ENCODE measurements at places on chromosomes 16 and 17.

DNA sequence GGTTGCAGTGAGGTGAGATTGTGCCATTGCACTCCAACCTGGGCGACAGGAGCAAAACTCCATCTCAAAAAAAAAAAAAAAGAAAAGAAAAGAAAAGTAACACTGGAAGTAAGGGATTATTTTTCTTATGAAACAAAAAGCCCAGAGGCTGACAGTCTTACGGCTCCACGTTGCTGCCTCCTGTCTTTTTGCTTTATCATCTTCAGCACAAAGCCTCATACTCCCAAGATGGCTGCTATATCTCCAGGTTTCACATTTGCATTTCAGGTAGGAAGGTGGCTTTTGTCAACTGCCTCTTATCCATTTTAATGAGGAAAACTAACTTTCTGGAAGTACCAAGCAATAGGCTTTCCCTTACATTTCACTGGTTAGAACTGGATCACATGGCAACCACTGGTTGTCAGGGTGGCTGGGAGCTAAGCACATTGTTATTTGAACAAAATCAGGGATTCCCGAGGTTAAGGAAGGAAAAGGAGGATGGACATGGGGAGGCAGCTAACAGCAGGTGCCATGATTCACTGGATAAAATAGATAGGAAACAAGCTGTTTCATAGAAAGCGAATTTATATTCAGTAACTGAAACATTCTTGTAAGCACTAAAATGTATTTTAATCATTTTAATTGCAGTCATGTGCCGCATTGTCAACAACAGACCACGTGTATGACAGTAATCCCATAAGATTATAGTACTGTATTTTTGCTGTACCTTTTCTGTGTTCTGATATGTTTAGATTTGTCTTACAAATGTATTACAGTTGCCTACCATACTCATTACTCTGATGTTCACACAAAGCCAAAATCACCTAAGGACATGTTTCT, 58.6 kb downstream of the KSR1 start:
- DNase-seq = no peak

GRCh38 chr16:71889147-71889546, 5.2 kb upstream of the ZNF821 start:
- DNase-seq = no peak

DNA sequence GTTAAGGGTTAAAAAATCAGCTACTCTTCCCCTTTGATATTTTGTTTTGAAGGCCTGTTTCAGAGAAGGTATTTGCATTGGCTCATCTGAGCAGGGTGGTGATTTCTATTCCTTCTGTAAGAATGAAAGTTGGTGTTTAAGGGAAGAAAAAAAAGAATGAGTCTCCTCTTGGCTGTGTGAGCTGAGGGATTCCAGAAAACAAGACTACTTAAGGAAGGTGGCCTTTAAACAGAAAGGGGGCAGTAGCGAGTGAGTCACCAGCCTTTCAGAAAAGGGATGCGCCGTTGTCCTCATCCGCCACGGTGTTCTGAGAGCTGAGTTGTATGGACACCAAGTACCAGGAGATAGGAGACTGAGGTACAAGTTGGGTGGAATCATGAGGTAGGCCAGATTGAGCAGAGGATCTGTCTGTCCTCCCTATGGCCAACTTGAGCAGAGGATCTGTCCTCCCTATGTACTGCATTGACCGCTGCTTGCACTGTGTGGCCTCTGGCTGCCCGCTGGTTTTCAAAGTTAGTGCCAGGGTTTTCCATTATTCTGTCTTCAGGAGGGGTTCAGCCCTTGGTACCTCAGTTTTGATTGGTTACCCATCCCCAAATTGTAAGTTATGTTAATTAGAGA, 8.2 kb downstream of the PRKCA start:
- DNase-seq = no peak

DNA sequence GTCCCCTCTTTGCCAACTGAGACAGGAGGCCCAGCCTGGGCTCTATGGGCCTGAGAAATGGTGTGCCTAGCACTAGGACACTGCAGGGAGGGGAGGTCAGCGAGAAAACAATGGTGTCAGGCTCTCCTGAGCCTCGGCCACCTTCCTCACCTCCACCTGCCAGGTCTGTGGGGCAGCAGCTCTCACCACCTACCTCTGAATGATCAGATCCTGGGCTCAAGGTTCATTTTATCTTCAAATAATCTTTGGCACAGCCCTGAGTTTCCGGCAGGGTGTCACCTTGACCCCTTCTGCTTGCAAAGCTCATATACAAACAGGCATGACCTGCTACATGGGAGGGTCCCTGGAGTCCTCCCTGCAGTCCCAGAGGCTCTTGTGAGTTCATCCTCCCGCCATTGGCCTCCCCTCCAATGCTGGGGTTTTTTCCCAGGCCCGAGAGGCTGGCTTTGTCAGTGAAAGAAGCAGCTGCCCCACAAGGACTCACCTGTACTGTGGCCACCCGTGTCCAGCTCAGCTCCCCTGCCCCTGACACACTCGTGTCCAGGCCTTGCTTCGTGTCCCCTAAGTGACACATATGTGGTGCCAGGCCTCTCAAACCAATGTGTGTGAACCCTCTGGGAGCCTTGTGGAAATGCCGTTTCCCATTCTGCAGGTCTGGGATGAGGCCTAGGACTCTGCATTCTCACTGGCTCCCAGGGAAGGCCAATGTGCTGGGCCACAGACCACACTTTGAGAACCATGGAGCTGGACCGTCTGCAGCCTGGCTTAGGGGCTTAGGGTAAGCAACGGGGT, 176.8 kb upstream of the CIBAR2 start:
- DNase-seq = no peak

- DNase-seq = no peak
These were observed 19.6 kb upstream of the RFFL start for GRCh38 chr17:35083071-35083470.

- no peak for DNase-seq
These were observed 6.6 kb downstream of the IGF2BP1 start for GRCh38 chr17:49003557-49004511.

DNA sequence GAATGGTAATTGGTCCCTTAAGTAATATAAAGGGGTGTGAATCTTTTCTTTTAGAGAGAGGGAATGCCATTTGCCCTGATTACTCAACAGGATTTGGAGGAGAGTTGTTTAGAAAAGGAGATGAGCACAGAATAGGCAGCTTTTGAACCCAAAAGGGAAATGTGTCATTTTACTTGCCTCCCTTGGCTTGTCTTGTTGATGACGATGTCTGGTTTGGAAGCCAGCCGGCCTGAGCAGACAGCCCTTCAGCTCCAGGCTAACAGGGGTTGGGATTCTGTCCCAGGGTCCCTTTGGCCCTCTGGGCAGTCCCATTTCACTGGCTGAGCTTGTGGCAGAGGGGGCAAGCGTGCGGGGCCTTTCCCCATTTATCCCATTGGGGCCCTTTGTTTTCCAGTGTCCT, 22.3 kb upstream of the PRKAR1A start:
- DNase-seq = no peak

DNA sequence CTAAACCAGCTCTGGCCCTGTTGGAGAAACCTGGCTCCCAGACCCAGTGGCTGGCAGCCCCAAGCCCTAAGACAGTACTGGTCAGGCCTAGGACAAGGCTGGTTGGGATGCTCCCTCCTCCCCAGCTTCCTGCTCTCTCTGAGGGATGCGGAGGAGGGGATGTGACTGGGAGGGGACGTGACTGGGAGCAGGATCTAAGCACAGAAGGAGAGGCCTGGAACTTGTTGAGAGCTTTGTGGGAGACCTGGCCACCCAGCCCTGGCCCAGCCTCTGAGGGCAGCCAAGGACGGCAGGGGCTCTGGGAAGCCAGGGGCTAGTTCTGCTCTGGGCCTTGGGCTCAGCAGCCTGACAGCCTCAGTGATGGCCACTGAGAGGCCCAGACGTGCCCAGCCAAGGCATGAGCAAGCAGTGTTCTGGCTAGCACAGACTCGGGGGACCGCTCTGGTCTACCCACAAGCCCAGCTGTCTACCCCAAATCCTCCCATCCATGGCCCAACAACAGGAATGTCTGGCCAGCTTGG, 22.8 kb downstream of the ATP6V0D1 start:
- no peak for DNase-seq

GRCh38 chr17:4790705-4791088, 1.9 kb downstream of the GLTPD2 start:
- no peak for DNase-seq

DNA sequence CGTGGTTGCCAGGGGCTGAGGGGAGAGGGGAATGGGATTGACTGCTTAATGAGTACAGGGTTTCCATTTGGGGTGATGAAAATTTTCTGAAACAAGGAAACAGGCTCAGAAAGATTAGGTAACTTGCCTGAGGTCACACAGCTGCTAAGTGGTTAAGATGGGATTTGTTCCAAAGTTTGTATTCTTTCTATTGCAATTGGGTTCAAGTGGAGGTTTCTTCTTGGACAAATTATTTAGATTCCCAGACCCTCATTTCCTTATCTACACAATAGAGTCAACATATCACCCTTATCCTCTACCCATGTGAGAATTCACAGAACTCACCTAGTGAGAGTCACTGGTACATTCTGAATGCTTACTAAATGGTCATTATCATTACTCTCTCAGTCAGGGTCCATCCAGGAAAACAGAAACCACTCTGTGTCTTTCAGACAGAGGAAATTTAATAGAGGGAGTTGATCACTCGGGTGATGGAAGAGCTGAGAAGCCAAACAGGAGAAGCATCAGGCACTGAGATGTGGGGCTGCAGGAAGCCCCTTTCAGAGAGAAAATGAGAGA, 22.6 kb downstream of the CACNG4 start:
- DNase-seq = no peak

DNA sequence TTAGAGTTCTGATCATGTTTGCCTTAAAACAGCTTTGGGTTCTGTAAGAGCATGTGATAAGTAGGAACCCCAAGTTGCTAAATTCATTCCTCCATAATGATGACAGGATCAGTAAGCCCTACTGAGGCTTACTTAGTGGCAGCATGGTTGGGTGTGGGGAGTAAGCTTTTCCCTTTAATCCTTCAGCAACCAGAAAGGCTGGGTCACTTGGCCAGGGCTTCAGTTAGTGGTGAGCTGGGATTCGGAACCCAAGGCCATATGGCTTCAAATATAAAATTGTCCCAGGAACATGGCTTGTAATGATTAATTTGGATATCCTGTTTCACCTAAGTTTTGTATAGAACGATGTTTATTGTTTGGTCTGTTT, 850 bp downstream of the GINS3 start:
- no peak for DNase-seq

DNA sequence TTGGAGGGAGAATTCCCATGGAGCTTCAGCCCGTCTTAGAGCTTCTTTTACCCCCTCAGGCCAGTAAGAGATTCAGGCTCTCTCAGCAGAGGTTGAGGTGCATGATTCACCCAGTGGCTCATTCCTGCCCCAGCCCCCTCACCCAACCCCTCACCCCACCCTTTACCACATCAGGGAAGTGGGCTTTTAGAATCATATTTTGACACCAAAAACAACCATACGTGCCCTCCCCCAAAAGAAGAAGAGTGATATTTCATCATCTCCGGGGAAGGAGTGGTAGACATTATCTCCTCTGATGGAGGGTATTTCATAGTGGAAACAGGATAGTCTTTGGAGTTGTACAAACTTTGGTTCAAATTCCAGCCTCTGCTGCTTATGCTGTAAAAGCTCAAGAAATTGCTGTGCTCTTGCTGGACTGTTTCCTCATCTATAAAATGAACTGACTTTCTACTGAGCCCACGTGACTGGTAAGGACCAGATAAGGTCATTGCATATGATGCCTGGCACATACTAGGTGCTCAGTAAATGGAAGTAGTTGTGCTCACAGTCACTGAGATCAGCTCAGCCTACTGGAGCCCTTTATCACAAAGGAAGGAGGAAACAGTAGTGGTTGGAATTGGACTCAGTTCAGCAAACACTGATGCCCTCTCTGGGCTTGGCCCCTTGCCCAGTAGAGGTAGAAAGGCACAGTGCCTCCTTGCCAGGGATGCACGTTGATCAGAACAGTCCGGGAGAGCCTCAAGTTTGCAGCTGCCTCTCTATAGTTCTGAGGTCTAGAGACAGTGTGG, 18.3 kb upstream of the CCL5 start:
- no peak for DNase-seq

- DNase-seq = no peak
These were observed 23.9 kb upstream of the MEAK7 start for GRCh38 chr16:84528322-84528721.

DNA sequence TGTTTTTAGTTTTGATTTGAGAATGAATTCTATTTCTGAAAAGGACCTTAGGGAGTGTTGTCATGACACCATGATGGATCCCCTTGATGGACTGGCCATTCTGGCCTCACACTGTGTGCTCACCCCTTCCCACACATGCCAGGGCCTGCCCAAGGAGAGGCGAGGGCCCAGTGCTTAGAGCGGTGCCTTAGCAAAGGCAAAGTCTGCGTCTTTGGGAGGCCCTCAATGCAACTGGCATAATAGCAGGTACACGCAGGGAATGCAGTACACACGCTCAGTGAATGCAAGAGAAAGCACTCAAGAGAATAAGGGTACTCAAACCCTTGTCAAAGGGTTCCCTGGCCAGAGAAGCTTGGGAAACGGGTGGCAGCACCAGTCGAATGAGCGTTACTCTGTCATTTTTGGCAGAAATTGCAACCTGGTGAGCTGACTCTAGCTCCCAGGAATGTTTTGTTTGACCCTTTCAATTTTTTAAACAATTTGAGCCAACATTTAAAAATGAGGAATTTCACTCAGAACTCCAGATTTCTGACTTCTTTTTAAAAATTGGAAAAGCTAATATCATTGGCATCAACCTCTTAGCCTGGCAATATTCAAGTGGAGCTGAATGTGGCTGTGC, 32.1 kb downstream of the NKD1 start:
- no peak for DNase-seq

- DNase-seq = no peak
These were observed 2.1 kb downstream of the KRT10 start for GRCh38 chr17:40820228-40820838.

DNA sequence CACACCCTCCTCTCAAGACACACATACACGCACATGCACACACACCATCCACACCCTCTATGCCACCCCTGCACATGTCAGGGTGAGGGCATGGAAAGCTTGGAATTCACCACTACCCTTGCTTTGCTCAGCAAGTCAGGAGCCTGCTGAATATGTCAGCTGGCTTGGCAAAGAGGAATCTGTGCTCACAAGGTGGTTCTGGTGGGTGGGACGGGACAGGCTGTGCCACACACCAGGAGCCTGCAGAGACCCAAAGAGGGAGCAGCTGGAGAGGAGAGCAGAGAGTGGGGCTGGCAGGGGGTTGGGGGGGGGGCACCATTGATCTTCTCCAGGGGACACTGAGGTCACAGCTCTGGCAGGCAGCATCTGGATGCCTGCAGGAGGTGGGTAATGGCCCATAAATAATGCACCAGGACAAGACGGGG, 48.7 kb upstream of the NDRG4 start:
- DNase-seq = no peak

GRCh38 chr16:11155284-11155806, 100.7 kb downstream of the SOCS1 start:
- DNase-seq = no peak

DNA sequence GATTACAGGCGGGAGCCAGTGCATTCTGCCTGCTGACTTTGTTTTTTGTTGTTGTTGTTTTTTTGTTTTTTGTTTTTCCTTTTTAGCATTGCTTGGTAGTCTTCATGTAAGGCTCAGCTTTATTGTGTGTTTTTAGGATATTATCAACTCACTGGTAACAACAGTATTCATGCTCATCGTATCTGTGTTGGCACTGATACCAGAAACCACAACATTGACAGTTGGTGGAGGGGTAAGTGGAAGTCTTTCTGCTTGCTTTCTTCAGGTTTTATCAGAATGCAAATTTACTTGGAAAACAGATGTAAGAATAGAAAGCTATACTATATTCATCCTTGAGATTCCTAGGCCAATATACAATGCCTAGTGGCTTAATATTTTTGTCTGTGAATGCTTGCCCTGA, 3.3 kb upstream of the CMTM1 start:
- DNase-seq = no peak
